Liver (tissue), 10 donors: ENCODE measurements at places on chromosomes 6 and 20. TPM values are rescaled to one million over a fixed set of nuclear protein-coding genes. Genes with fewer than 3 reads are reported as not detected.

The CDSN gene
- not detected for total RNA-seq

The SLC12A5 gene
- total RNA-seq: 0.33 TPM

The FAM162B gene
- 1.0 TPM for total RNA-seq

DNA sequence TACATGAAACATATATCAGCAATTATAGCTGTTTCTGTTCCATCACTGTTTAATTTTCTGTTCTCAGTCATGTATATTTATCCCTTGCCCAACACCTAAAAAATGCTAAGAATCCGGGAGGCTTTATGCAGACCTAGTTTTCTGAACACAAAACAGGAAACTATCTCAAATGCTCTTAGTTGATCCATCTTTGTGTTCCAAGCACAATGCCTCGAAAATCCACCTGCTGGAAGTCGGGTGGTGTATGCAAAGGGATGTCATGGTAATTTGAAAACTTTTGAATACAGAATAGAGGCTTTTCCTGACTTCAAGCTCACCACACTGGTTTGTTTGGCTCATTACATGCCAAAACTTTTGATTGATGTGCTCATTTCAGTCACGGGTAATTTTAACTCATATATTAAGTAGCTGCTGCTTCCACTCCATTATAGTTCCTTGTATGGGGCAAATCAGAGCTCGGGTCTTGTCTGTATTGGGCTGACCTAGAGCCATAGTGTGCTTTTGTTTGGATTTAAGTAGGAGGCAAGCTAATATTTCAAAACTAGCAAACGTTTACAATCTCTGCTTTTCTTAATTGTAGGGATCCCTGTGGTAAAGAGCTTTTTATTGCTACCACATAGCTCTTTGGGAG lies 646.5 kb upstream of the EPHA7 start:
- H3K27ac ChIP-seq: no peak overlapping the region
- no peak for DNase-seq
- no peaks in the 10 kb centered on the region for H3K27me3 ChIP-seq
- no peaks in the 10 kb centered on the region for H3K4me1 ChIP-seq

DNA sequence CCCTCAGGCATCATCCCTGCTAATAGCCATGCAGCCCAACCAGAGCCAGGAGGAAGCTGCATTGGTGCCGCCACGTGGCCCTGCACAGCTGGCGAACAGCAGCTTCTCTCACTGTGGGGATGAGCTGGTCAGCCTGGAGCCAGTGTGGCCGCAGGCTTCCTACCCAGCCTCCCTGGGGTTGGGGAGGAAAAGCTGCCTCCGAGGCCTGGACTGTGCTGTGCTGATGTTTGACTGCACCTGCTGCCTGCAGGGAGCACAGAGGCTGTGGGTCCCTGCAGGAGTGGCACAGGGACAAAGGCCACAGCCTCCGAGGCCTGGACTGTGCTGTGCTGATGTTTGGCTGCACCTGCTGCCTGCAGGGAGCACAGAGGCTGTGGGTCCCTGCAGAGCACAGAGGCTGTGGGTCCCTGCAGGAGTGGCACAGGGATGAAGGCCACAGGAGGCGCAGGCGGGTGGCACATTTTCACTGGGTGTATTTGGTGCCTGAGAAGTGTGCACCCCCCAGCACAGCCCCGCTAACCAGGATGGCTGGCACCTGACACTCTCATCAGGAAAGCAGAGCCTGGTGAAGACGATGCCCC lies 83.9 kb downstream of the DLL1 start:
- H3K4me1 ChIP-seq: no peaks in the 10 kb centered on the region
- H3K27me3 ChIP-seq: no peaks in the 10 kb centered on the region
- H3K27ac ChIP-seq: no peak overlapping the region
- H3K36me3 ChIP-seq: no peaks in the 10 kb centered on the region
- no peak for DNase-seq

GRCh38 chr6:96304997-96305396 lies 216.6 kb upstream of the UFL1 start:
- no peak overlapping the region for H3K4me3 ChIP-seq
- DNase-seq: no peak
- no peaks in the 10 kb centered on the region for H3K4me1 ChIP-seq
- H3K27me3 ChIP-seq: no peaks in the 10 kb centered on the region
- no peaks in the 10 kb centered on the region for H3K36me3 ChIP-seq
- H3K27ac ChIP-seq: no peak overlapping the region

The RAMACL gene
- 0.28 TPM for total RNA-seq
